ENCODE measurements at places on chromosomes 3 and 15.
A peak's percentile ranks its signal among the peaks of the same experiment; 100 is the strongest.

DNA sequence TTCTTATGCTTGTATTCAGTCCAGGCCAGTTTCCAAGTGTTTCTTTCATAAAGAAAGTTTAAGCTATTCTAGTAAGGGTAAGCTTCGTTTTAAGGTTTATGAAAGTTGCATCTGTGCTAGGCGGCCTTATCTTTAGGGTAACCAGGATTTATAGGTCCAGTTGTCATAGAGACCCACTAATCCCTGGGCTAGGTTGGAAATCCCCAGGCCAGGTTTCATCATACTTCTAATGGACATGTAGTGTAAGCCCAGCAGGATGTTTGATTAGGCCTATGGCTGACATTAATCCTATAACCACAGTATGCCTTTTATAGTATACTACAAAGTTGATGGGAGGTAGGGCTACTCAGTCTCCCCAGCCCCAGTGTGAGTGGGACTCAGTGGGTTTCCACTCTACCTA, 312.4 kb downstream of the CACNA2D3 start:
- DNase-seq = no peak

GRCh38 chr3:7876741-7877297, 624.8 kb upstream of the LMCD1 start:
- DNase-seq = peak; percentile 13

- DNase-seq = peak; percentile 13
These were observed 168.0 kb downstream of the SHOX2 start for GRCh38 chr3:157938154-157938779.

DNA sequence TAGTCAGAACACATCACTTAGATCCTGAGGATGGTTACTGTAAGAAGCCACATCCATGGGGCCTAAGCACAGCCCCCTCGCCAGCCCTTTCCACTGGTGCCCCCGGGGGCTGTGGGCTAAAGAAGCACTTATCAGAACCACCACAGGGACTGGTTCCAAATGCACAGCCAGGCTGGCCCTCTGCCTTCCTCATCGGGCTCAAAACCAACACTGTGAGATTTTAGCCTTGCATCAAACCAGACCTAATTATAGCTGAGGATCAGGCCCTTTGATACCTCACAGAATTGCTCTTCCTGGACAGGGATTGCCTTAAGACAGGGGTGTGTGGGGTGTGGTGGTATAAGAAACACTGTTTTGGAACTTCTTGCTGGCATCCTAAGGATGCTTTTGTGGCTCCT, 23.7 kb downstream of the SRPRB start:
- DNase-seq = no peak

- DNase-seq = peak; percentile 50
These were observed 62.8 kb upstream of the HERC1 start for GRCh38 chr15:63896336-63897115.

GRCh38 chr3:101791778-101792177, 12.8 kb downstream of the NXPE3 start:
- no peak for DNase-seq

GRCh38 chr15:89007989-89008388, 80.3 kb upstream of the ABHD2 start:
- DNase-seq = no peak

GRCh38 chr3:23611737-23612295, 193.9 kb upstream of the UBE2E1 start:
- DNase-seq = peak; percentile 65

DNA sequence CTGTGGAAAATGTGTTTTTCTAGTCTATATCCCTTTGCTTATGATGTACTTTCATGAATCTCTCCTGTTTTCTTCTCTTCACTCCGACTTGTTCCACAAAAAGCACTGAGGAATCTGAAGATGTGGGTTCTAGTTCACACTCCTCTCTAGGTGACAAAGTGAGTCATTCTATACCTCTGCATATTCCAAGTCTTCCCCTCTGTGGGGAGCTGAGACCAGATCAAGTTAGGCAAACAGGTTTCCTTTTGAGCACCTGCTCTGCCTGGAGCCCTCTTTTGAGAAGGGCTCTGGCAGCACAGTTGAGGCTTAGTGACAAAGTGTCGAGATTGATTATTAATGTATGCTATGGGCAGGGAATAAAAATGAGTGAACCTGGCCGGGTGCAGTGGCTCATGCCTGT, 82.4 kb upstream of the VGLL4 start:
- no peak for DNase-seq

Measured in fibroblast of pulmonary artery (primary cell).